ENCODE measurements at places on chromosomes 2 and 18.

DNA sequence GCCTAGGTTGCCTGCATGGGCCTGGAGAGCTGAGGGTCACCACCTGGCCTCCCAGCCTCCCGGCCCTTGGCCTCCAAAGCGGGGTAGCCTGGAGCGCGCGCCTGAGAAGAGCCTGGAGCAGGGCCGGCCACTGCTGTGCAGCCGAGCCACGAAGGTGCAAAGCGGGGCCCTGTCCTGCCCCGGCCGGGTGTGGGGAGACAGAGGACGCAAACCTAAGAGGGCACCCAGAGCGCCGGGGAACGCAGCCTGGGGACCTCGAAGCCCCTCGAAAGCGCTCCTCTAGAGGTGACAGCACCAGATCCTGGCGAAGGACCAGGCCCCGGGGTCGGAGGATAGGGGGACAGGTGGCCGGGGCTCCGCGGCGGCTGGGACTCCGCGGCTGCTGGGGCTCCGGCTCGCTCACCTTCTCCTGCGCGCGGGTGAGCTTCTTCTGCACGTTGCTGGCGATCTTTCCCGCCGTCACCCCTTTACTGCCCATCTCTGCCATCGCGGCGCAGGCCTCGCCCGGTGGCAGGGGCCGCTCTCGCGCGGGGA is 430 bp downstream of the BIN1 start:
- peak; percentile 36 for DNase-seq

DNA sequence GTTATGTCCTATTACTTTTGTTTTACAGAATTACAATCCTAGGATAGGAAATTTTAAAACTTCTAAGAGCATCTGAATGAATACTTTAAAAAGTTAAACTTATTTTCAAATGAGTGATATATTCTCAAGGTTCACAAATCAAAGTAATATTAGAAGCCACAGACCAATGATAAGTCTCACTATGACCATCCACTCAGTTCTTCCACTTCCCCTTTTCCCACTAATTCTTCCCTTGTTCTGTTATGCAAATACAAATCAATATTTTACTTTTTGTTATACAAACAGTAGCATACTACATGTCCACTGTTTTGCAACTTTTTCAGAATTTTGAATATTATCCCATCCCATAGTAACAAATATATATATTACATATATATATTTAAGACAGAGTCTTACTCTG is 20.2 kb downstream of the USP37 start:
- no peak for DNase-seq

- peak; percentile 29 for DNase-seq
Observed at GRCh38 chr2:113157118-113157896, 16.5 kb upstream of the PSD4 start.

GRCh38 chr18:48872234-48873145 is 78.3 kb downstream of the SMAD7 start:
- DNase-seq: no peak

GRCh38 chr2:3099860-3100234 is 277.8 kb downstream of the EIPR1 start:
- no peak for DNase-seq

DNA sequence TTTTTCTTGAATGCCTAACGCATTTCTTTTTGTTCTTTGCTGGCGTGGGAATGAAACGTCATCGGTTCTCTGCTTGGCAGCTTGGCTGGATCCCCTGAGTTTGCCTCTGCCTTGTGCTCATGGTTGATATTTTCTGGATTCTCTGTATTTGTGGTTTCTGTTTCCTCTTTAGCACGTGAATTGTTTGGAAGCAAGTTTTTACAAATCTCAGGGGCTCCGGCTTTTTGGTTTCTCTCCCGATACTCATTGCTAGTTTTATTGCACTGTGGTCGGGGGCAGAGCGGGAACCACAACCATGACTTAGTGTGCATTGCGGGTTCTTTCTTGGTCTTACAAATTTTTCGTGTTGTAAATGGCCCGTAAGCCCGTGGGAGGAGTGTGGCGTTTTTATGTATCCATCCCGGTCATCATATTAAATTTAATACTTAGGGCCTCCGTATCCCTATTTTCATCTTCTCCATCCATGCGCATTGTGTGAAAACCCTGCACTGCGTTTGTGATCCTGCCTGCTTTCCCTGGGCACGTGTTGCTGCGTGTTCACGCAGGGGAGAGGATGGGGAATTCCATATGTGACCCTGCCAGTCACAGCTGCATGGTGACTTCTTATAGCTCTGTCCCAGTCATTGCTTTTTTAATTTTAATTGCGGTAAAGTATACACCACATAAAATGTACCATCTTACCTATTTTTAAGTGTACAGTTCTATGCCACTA is 9.4 kb downstream of the RAMP1 start:
- DNase-seq: no peak

DNA sequence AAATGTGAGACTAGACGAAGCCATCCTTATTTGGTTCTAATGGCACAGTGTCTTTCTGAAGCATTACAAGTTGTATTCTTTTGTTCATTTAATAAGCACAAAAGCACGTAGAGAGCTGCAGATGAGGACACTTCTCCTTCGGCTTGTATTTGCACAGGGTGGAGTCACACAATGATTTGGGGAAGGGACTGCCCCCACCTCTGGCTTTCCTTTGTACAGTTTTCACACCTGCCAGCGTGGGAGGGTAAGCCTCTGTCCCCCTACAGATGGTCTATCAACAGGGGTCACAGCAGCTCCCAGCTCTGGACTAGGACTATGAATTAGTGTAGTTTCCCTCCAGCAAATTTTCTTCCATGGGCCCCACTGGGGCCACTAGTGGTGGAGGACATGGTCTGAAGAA is 108.2 kb upstream of the KLHL14 start:
- DNase-seq: no peak

DNA sequence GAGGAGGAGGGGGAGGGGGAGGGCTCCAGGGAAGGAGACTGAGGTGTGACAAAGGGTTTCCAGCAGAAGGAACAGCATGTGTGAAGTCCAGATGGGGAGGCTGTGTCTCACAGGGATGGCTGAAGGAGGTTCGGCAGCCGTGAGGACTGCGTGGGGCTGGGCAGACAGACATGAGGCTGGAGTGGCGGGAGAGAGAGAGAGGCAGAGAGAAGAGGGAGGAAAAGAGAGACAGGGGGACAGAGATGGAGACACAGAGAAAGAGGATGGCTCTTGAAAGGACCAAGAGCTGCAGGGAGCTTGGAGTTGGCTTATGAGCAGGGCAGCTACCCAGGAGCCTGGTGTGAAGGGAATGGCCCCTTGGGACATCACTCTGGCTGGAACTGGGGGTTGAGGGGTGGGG is 138.9 kb upstream of the ASB18 start:
- DNase-seq: no peak

- DNase-seq: no peak
Observed at GRCh38 chr2:172372436-172372835, 55.0 kb upstream of the ITGA6 start.

GRCh38 chr18:8341481-8342230 is 267.6 kb upstream of the RAB12 start:
- DNase-seq: no peak

- DNase-seq: no peak
Observed at GRCh38 chr2:205617905-205618304, 64.4 kb upstream of the NRP2 start.

GRCh38 chr2:112644933-112645309 is 818 bp upstream of the SLC20A1 start:
- DNase-seq: peak; percentile 14

DNA sequence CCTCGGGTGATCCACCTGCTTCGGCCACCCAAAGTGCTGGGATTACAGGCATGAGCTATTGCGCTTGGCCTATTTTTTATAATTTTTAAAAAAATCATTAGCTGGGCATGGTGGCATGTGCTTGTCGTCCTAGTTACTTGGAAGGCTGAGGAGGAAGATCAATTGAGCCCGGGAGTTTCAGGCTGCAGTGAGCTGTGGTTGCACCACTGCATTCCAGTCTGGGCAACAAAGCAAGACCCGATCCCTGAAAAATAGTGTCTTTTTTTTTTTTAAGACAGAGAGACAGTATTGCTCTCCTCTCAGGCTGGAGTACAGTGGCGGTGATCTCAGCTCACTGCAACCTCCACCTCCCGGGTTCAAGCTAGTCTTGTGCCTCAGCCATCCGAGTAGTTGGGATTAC is 4.8 kb downstream of the SSB start:
- DNase-seq: no peak

GRCh38 chr2:196200557-196200956 is 29.2 kb upstream of the STK17B start:
- no peak for DNase-seq

DNA sequence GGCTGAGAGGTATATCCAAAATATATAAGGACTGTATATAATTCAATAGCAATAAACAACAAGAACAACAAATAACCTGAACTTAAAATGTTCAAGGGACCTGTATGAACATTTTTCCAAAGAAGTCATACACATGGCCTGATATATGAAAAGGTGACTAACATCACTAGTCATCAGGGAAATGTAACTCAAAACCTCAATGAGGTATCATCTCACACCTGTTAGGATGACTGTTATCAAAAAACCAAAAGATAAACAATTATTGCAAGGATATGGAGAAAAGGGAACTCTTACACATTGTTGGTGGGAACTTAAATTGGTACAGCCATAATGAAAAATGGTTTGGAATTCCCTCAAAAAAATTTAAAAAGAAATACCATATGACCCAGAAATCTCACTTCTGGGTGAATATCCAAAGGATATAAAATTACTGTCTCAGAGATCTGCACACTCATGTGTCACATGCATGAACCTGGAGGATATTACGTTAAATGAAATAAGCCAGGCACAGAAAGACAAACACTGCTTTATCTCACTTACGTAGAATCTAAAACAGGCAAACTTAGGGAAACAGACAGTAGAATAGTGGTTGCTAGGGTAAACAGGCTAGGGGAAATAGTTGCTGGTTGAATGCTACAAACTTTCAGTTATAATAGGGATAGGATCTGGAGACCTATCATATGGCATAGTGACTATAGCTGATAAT is 334.5 kb upstream of the MMADHC start:
- DNase-seq: no peak

DNA sequence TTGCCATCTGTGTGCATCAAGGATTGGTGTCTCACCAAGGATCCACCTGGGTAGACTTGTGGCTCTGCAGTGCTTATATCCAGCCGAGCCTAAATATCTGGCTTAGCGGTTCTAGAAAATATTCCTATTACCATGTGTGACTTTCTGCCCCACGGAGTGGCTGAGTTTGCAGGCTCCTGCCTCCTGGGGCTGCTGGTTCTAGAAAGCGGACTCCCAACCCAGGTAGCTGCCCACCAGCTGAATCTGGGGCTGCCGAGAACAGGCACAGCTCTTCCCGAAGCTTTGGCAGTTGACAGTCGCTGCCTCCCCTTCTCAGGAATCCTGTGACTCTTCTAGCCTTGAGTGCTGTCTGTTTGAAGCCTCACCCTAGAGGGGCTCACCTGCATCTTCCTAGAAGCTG is 104.6 kb downstream of the TPGS2 start:
- DNase-seq: no peak

- no peak for DNase-seq
Observed at GRCh38 chr18:22021701-22022100, 147.7 kb upstream of the GATA6 start.

DNA sequence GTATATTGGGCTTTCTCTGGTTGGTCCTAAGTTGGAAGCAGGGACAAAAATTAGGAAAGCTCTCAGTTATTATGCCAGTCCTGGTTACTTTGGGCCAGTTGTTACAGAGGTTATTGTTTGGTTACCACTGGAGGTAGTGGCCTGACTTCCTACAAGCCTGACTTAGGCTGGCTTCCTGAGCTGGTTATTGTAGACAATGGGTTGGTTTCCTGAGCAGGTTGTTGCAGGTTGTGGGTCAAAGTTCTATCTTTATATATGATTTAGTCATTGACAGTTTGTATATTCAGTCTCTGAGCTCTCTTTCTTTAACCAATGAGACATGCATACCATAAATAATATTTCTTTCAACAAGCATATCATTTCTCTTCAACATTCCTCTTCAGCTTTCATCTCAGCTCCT is 58.7 kb upstream of the RPE start:
- no peak for DNase-seq

Measured in neural crest cell (in vitro differentiated cells).